ENCODE measurements at places on chromosomes 12 and 14.

DNA sequence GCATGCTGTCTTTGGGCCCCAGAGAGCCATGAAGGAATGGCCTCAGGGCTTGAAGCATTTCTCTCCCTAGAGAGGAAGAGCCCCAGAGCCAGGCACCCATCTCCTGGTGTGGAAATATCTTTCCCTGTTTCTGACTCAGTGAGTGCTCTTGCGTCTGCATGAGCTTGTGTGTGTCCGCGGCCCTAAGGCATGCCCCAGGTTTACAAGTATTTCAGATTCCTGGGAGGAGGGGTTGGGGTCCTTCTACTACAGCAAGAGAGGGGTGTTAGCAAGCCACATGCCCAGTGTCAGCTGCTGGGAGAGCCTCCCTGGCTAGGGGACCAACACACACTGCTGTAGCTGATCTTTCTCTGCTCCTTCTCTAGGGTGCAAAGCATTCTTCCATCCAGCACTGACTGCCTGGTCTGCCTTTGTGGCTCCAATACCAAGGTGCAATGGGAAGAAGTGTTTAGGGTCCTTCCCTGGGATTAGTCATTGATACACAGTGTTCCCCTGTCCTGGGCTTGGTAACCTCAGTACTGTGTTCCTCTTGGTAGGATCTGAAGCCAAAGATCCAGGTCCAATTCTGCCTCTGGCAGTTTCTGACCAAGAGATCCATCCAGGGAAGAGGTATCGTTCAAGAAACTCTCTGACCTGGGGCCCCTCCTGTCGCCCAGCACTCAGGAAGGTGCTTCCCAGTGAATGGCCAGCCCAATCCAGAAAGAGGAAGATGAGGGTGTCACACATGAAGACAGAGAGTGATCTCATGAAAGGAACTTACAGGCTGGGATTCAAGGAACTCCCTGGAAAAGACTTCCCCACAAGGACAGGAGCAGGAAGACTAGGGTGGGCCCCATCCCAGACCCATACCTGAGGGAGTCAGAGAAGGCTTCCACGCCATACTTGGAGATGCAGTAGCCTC lies 3.1 kb downstream of the RDH16 start:
- no peak for DNase-seq

DNA sequence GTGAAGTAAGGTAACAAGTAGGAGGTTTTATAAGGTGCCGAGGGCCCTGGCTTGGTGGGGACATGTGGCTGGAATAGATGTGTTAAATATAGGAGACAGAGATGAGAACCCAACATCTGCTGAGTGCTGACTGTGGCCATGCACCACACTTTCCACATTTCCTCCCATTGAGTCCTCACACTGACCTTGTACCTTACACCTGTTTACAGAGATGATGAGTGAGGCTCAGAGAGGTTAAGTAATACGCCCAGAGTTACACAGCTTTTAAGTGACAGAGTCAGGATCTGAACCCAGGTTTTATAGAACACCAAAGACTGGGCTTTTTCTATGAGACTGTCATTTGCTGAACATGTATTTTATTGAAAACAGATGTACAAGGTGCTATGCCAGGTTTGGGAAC lies 70.8 kb upstream of the LTA4H start:
- DNase-seq, result no peak

- DNase-seq, result peak; percentile 42
Measured at GRCh38 chr12:6341417-6342139, at the start of gene TNFRSF1A. Gene TNFRSF1A, minus strand, starts transcription at chr12:6342076. Its CDS starts 262 bp downstream, at chr12:6341814.

DNA sequence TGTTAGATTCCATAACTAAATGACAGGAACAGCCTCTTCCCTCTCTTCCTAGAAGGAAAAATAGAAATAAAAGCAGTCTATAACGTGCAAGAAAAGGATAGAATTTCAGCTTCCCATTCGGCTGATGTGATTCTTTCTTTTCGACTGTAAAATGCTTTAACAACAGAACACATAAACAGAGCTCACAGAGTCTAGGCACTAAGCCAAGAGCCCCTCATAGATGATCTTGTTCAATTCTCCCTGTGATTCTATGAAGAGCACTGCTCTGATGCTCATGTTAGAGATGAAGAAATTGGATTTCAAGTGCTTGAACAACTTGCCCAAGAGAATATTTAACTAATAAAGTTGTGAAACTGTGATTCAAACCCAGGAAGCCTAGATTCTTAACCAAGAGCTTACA lies 232.7 kb downstream of the RPAP3 start:
- no peak for DNase-seq

DNA sequence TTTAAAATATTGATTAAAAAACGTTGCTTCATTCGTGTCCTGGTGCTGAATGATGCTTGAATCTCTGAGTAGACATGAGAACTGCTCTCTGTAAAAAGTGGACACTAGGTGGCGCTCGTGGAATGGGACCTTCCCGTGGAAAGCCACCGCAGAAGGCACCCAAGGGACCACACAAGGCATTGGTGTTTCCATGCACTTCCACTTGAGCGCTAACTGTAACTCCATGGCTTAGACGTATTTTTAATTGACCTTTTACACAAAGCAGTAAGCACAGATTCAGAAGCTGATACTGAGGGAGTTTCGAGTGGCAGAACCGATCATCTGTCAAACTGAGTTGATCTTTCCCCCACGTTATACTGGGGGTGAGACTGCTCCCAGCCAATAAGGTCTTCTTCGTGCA lies 135.3 kb downstream of the PRKCH start:
- peak; percentile 91 for DNase-seq

- no peak for DNase-seq
Measured at GRCh38 chr12:26268841-26269561, 73.6 kb downstream of the SSPN start.

GRCh38 chr14:73237786-73238423 lies 599 bp downstream of the PAPLN start:
- DNase-seq, result no peak

DNA sequence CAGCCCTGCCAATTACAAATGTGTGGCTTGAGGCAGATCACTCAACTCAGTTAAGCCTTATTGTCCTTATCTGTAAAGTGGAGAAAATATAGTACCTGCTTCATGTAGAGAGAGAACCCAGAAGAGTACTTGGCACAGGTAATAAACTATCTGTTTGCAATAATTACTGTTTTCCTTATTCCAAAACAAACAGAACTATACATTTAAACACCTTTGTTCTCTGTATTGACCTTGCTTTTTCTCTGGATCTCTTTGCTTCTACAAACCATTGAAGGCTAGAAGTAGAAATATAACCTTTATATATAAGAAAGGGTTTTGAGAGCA lies 70.8 kb upstream of the SRSF5 start:
- DNase-seq, result no peak

GRCh38 chr14:101113835-101114725 lies 210.6 kb upstream of the RTL1 start:
- no peak for DNase-seq

DNA sequence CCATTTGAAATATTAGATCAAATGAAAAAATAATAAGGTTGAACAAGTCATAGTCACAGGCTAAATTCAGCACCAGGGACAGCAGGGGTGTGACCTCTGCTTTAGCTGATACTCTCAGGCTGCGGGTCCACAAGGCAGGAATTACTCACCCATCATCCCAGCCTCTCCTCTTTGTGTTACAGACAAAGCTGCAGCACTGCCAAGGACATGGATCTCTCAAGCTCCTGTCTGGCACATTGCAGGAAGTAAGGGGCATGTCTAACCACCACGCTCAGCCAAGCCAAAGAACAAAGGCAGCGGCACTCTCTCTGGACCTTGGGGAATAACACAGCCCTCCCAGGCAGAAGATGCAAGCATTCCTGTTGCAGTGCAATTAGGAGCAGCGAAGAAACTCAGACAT lies 783.8 kb downstream of the VRK1 start:
- no peak for DNase-seq

DNA sequence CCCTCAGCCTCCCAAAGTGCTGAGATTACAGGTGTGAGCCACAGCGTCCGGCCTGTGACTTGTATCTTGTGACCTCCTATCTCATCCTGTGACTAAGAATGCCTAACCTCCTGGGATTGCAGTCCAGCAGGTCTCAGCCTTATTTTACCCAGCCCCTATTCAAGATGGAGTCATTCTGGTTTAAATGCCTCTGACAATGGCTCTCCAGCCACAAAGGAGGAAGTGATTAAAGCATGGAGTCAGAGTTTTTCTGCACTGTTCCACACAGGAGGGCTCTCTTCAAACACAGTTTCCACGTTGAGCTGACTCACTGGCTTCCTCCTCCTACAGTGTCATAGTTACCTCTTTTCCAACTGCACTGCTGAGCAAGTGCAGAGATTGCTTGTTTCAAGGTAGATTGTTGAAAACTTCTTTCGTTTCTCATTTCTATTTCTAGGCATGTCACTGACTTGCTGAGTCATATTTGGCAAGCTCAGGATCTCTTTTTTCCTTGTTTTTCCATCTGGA lies 383.8 kb downstream of the PCNX1 start:
- DNase-seq, result peak; percentile 46

DNA sequence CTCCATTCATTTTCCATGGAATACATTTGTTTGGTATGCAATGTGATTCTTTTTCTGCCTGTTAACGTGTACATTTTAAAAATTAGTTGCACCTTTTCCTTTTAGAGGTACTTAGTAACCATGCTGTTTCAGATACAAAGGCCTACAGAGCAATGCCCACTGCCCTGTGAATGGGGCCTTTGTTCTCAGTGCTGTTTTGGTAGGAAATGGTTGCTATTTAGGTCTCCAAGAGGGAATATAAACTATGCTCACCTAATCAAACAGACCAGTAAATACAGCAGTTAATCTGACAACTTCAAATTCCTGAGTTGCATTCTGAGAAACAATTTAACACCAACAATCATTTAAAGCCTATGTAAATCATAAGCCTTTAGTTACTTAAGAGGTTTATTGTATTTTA lies 188.7 kb downstream of the BCAT1 start:
- no peak for DNase-seq

DNA sequence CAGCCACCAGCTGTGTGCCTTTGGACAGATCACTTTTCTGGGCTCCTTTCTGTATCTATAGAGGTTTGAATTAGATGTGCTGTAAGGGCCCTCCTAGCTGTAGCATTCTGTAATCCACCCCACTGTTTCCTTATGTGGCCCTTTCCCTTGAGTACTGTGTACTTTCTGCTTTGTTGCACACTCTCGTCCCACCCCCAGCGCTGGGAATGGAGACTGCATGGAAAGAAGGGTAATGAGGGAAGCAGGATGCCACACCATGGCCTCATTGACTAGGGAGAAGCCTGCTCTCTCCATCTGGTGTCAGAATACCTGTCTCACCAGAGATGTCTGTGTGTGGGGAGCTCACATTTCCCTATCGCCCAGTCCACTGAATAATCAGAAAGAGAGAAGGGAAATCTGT lies 13.6 kb upstream of the GALNT16 start:
- DNase-seq, result no peak

DNA sequence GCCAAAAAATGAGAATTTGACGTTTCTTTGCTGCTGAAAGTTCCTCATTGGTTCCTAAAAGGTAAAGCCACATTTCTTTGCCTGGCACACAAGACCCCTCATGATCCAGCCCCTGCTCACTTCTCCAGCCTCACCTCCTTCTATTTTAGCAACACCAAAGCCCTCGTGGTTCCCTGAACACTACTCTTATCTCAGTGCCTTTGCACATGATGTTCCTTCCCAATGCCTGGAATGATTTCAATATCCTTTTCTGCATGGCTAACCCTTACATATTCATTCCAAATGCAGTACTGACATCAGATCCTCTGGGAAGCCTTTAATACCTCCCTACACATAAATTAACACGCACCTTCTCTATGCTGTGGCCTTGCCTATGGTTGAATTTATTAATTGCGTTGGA lies 39.9 kb downstream of the GLT8D2 start:
- DNase-seq, result no peak

- DNase-seq, result no peak
Measured at GRCh38 chr14:37890095-37890494, 294.7 kb downstream of the TTC6 start.

GRCh38 chr12:6635375-6635855 lies 344 bp downstream of the LPAR5 start:
- DNase-seq, result no peak

- no peak for DNase-seq
Measured at GRCh38 chr14:100578552-100578951, 8.7 kb downstream of the BEGAIN start.

- DNase-seq, result no peak
Measured at GRCh38 chr12:113086249-113087164, 30.0 kb downstream of the DTX1 start.

- no peak for DNase-seq
Measured at GRCh38 chr14:78519863-78520262, 349.7 kb downstream of the NRXN3 start.

DNA sequence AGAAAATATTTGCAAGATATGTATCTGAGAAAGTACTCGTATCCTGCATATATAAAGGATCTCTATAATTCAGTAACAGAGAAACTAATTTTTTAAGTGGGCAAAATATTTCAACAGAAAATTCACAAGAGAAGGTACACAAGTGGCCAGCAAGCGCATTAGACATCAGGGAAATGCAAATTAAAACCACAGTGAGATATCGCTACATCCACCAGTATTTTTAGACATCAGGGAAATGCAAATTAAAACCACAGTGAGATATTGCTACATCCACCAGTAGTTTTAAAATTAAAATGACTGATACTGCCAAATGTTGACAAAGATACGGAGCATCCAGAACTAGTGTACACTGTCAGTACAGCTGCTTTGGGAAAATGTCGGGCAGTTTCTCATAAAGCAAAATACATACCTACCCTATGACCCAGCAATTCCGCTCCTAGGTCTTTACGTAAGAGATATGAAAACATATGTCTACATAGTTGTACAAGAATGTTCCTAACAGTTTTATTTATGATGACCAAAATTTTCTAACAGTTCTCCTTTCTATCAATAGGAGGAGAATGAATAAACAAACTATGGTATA lies 2.8 kb upstream of the KCNK13 start:
- no peak for DNase-seq

DNA sequence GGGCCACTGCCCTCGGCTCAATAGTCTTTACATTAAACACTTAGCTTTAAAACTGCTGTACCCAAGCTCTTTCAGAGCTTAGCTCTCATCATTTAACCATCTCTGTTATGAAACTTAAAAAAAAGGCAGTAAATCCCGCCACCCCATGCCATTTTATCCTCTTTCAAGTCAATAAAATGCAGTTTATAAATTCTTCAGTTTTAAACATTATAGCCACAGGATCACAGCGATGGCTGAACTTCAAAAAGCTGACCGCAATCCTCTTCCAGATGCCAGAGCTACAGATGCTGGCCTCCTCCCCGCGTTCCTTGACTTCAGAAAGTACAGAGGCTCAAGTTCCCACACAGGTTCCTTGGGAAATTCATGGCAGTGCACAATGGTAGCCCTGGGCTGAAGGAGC lies 4.2 kb downstream of the OR10G3 start:
- DNase-seq, result no peak

DNA sequence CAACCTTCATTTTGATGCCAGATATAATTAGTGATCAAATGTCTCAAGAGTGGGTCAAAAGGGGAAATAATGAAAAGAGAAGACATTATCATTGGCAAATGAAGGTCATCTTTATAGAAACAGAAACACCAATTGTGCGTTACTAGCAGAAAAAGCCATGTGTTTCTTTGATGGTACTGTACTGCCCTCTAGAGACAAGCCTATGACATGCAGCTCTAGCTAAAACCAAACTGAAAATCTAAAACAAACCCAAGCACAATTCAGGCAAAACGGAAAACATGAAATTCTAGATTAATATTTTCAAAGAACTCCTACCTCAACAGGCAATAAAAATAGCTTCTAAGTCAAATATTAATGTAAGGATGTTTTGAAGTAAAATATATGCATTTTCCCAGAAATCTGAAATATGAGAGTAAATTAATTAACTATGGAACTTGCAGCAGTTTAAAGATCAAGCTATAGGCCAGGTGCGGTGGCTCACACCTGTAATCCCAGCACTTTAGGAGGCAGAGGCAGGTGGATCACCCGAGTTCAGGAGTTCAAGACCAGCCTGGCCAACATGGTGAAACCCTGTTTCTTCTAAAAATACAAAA lies 115.4 kb downstream of the KLHL28 start:
- no peak for DNase-seq
